SIG-M5 (cell line): ENCODE measurements at places on chromosomes 3 and 15.

GRCh38 chr3:124992041-124992440 is 57.5 kb upstream of the MUC13 start:
- no peak for DNase-seq

DNA sequence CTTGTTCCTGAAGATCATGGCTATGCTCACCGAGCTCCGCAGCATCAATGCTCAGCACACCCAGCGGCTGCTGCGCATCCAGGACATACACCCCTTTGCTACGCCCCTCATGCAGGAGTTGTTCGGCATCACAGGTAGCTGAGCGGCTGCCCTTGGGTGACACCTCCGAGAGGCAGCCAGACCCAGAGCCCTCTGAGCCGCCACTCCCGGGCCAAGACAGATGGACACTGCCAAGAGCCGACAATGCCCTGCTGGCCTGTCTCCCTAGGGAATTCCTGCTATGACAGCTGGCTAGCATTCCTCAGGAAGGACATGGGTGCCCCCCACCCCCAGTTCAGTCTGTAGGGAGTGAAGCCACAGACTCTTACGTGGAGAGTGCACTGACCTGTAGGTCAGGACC is 35.2 kb downstream of the NR1I2 start:
- DNase-seq, result no peak

DNA sequence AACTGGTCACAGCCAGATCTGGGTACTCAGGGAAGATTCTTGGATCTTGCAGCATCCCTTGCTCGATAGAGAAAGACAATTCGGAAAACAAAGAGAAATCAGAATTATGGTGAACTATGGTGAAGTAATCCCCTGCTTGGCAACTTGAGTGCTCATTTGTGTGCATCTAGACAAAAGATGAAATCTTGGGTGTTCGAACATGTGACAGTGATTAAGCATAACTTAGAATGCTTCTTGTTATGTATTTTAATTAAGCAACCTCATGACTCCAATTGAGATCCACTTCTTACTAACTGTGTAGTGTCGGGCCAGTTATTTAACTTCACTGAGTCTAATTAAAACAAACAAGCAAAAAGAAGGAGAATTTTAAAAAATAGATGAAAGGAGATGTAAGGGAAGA is 56.5 kb downstream of the ZNF385D start:
- DNase-seq, result no peak

DNA sequence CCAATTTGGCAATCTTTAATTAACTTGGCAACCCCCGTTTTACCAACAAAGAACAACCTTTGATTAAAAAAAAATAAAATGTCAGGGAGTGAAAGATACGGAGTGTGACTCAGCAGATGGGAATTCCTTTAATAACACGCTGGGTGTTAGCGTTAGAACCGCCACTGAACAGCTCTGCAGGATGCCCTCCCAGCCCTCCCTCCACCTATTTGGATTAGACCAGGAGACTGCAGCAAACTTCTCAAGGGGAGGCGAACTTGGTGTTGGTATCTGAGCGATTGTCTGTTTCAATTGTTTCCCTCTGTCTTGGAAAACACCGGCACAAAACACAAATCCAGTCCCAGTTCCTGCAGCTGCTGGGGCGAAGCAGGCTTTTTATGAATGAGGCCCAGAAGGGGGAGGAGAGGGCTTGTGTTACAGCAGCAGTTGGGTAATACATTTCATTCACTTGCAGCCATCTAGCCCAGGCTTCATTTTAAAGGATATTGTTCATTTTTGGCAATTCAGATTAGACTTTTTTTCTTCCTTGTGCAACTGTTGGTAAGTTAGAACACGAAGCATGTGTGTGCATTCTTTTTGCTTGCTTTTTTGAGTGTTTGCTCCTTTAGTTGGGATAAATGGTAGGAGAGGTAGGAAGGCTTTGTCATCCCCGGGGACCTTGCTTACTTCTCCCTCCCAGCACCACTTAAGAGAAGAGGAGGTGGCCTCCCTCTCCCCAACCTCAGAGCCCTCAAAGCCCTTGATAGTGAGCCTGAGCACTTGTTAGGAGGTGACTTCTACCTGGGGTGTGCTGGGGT is 152.3 kb downstream of the IGF1R start:
- DNase-seq, result peak; percentile 18

GRCh38 chr3:78726545-78726944 is 1041.3 kb downstream of the ROBO1 start:
- DNase-seq, result no peak

GRCh38 chr15:29127506-29128430 is 141.9 kb downstream of the NSMCE3 start:
- no peak for DNase-seq

DNA sequence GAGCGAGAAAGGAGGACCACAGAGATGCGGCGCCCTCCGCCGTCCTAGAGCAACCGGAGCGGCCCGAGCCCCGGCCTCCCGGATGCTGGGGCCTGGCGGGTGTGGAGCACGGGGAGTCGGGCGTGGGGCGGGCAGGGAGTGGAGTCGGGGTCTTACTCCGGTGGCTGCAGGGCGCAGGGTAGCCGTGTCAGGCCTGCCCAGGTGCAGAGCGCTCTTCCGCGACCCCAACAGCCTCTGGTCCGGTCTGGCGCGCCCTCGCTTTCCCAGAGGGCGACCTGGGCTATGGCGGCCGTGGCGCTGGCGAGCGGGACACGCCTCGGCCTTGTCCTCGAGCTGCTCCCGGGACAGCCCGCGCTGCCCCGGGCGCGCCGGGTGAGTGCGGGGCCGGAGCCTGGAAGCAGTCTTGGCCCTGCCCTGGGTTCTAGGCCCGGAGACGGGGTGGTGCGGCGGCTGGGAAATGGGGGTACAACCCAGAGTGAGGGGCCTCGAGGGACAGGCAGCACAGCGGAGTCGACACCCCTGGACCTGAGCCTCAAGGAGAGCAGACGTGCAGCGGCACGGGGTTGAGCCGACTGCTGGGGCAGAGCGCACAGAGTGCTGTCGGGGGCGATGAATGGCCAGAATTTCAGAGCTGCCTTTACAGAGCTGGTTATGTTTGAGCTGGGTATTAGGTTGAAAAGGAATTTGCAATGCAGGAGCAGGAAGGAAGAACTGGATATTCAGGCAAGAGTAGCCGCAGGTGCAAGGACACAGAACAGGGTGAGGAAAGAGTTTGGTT is at the start of gene ZNF662:
TSS of gene ZNF662 (plus strand) at position 73 of the 778 bp plus-strand sequence. CDS start 1,973 bp downstream, outside the sequence.
- no peak for DNase-seq

DNA sequence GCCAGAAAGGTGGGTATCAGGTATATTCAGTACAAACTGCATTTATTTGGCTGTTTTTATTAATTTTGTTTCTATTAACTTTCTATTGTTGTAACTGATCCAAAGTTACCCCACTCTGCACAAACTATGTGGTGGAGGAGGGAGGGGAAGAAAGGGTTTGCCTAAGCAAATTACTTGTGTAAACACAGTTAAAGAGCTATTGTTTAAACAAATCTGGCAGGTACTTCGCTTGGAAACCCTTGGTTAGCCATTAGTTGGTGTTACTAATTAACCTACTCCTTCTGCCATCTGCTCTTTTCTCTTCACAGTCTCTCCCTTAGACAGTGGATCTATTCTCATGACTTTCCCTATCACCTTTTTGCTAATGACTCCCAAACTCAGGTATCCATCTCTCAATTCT is 328.4 kb upstream of the NECTIN3 start:
- DNase-seq, result no peak

- no peak for DNase-seq
Measured at GRCh38 chr3:126304704-126305103, 52.5 kb downstream of the KLF15 start.

DNA sequence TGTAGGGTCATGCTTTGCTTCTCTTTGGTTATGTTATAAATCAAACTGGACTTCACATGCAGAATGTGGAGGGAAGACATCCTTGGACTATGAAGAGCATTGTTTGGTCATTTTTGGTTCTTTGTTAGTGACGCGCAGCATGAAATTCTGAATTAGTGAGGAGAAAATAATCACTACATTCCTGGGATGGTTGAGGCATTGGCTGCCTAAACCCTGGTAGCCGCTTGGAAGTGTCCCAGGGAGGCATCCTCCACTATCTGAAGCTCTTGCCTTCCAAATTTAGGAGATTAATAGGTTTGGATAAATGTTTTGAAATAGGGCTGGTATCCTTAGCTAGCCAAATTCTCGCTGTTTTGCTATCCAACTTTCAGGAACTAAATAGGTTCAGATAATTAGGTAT is 96.2 kb downstream of the CLSTN2 start:
- no peak for DNase-seq

GRCh38 chr15:42621386-42621785 is 46.0 kb downstream of the STARD9 start:
- DNase-seq, result no peak

DNA sequence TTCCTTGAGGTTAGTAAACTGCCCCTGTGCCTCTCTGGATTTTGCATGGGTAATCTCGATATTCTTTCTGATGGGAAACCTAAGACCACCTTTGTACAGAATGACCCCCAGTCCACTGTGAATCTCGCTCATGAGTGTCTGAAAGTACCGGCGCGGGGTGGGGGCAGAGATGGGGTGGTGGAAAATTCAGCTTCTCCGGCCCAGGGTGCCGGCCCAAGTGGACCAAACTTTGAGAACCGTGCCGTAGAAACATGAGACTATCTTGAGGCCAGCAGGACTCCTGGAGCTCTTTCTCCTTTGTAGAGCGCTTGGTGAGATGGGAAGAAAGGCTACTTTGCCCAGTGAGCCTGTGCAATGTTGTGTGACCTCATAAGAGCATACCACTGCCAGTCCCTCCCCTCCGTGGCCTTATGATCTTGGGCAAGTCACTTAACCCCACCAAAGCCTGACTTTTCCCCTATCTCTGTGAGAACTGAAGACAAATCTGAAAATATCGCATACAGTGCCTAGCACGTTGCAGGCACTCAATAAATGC is 40.4 kb upstream of the VEPH1 start:
- DNase-seq, result no peak

DNA sequence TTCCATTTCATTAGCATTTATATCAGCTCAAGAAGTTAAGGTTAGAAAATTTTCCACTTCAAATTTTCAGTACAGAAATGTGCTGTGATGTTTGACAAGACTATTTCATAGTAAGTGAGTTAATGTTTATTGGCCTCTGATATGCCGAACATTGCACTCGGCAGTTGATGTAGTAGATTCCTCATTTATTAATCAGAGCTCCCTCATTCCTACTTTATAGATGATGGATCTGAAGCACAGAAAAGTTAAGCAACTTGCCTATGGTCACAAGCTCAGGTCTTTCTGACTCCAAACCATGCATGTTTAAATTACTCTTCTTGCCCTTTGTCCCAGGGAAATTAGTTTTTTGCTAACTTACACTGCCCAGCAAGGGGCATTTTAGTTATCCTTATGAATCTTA is 92.0 kb downstream of the ATG7 start:
- DNase-seq, result no peak

DNA sequence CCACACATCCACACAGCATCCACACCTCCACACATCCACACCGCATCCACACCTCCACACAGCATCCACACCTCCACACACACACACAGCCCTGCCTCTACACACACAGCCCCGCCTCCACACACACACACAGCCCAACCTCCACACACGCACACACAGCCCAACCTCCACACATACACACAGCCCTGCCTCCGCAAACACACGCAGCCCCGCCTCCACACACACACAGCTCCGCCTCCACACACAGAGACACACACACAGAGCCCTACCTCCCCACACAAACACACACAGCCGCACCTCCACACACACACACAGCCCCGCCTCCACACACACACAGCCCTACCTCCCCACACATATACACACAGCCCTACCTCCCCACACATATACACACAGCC is 4.7 kb downstream of the MESP1 start:
- no peak for DNase-seq

GRCh38 chr3:29942297-29942696 is 661.4 kb downstream of the RBMS3 start:
- no peak for DNase-seq

DNA sequence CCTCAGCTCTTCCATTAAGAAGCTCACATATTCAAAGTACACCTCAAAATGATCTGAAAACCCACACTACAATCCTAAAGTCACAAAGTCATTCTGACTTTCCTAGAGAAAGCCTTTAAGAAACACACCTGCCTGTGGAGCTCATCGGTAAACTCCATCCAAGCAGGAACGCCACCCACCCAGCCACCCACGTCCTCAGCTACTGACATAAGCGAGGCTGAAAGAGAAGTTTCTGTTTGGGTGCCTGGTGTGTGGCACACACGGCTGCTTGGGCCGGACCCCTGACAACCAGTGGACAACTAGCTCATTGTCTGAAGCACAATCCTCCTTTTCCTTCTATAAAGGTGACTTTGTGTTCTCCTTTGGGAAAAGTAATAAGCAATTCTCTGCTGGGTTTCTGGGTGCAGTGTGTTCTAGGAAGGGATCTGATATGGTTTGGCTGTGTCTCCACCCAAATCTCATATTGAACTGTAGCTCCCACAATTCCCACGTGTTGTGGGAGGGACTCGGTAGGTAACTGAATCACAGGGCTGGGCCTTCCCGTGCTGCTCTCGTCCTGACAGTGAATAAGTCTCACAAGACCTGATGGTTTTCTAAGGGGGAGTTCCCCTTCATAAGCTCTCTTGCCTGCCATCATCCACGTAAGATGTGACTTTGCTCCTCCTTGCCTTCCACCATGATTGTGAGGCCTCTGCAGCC is 26.1 kb downstream of the FAM174B start:
- DNase-seq, result no peak

DNA sequence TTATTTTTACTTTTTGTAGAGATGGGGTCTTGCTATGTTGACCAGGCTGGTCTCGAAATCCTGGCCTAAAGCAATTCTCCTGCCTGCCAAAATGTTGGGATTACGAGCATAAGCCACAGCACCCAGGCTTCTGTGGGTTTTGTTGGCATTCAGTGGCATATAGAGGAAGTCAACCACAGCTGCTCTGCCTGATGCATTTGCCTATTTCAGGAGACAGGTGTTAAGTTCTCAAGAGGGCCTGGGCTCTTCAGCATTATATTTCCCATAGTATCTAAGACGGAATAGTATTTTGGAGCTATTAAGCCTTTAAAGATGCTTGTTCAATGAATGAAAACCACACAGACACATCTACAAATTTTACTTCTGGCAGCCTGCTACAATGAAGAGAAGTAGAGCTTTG is 73.5 kb upstream of the CSPG5 start:
- no peak for DNase-seq

DNA sequence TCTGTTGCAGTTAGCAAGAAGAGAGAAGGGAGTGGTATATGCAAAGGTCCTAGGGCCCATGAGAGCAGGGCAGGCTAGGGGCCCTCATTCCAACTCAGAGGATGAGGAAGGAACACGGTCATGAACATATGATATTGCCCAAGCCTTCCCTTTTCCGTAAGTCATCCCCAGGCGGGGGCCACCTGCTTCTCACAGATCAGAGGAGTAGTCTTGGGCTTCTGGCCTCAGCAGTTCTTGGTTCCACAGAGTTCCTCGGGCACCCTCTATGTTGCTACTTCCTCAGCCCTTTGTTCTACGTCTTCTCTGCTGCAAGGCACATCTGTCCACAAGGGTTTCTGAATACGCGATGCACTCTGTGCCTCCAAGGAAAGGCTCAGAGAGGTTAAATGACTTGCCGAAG is 25.3 kb downstream of the EPHB3 start:
- DNase-seq, result peak; percentile 33

DNA sequence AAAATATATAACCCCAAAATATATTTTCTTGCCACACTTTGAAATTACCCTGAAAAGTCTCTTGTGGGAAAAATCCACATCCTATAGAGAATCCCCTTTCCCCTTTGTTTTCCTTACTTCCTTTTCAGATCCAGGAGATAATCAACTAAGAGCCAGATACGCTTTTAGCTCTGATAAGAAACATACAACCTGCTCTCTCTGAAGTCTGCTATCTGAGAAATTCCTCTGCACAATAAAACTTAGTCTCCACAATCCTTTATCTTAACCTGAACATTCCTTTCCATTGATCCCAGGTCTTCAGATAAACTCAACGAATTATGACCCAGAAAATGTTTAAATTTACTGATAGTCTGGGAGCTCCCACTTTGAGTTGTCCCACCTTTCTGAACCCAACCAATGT is 233.4 kb upstream of the SETMAR start:
- no peak for DNase-seq

- DNase-seq, result no peak
Measured at GRCh38 chr3:111303760-111304159, 232.1 kb downstream of the NECTIN3 start.
